Left ventricle myocardium superior (tissue), 1 donor: ENCODE measurements at places on chromosomes 2 and 18. TPM values are rescaled to one million over a fixed set of nuclear protein-coding genes. Genes with fewer than 3 reads are reported as not detected.

- DNase-seq, result no peak
These were observed 74.1 kb downstream of the EMX1 start for GRCh38 chr2:72991439-72991725.

DNA sequence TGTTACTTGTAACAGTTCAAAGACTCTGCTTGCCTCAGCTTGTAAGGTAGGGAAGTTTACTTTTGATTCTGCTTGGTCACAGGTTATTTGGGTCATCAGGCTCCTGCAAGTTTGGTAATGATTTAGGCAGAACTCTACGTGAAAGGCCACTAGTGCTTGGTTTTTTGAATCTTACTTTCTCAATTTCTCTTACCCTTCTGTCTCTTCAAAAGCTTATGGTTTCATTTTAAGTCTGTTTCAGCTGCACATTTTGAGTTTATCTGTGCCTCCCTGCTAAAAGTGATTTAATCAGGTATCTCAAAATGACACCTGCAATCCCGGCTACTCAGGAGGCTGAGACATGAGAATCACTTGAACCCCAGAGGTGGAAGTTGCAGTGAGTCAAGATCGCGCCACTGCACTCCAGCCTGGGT is 26.3 kb upstream of the MOCOS start:
- no peak for DNase-seq

- no peak for DNase-seq
These were observed 715.6 kb downstream of the EPHA4 start for GRCh38 chr2:220856486-220856885.

- no peak for DNase-seq
These were observed 3.3 kb downstream of the TAF1B start for GRCh38 chr2:9846554-9846953.

GRCh38 chr2:102208774-102209173 is 22.0 kb downstream of the IL1RL2 start:
- no peak for DNase-seq

DNA sequence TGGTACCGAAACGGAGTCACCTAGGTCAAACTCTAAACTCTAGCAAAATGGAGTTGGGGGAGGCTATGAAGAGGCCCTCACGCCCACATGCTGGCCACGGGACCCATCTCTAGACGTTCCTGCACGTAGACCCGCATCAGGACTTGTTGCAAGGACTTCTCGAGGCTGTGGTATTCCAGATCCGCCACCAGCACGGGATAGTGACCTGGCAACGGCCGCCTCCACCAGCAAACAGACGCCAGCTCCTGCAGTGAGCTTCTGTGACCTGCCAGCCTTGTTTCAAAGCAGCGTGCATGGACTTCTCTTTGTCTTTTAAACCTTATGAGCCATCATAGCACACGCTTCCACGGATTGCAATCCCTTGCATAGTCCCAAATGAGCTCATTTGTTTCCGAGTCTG is 40.3 kb upstream of the RALBP1 start:
- no peak for DNase-seq

DNA sequence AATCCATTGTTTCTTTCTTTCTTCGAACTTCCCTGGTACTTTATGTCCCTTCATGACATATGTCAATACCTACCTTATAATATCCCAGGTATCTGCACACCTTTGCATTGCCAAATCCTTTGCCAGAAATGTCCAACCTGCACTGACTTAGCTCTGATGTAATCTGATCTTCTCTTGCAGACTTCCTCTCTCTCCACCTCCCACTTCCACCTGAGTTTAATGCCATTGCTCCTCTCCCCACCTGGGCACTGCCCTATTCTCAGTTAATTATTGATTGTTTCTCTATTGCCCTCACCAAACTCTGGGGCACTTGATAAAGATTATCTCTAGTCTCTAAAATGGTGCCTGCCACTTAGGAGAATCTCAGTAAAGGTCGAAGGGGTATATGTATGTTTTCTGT is 23.0 kb downstream of the ARHGAP15 start:
- DNase-seq, result no peak

DNA sequence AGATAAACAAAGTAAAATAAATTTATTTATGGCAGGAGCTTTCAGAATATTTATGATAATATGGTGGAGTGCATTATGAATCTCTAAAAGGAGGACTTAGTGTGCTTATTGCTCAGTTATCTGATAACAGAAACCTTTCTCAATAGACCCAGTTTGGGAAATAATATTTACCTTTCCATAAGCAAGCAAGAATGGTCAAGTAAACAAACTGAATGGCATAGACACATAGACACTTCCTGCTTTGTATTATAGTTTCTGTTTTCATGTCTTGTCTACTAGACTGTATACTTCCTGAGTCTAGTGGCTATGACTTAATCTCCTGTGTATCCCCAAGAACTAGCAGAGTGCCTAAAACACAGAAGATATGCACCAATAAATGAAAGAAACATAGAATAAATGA is 87.8 kb downstream of the UPP2 start:
- no peak for DNase-seq

DNA sequence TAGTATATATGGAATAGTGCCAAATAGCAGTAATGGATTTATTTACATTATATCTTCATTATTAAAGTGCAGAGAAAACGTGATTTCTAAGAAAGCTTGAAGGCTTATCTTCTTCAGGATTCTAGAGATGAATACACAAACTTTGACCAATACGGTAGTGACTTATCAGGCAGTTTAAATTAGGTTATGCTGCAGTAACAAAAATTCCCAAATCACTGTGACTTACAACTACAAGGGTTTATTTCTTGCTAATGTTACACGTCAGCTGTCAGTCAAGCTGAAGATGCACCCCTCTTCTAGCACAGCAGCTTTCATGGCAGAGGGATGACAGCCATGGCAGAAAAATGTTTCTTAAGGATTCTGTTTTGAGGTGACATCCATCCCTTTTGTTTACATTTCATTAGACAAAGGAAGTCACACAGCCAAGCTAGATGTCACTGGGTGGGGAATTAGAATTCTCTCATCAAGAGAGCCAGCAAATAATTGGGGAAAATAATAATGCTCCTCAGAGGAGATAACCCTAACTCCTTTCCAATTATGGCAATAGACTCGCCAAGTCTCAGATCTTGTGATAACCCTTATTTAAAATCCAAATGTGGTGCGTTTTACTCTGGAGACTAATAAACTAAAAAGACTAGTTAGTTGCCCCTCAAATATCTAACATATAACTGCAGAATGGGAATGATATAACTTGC is 268.3 kb upstream of the CYP26B1 start:
- DNase-seq, result no peak

CCBE1 gene
- total RNA-seq, result 0.92 TPM

IL36RN gene
- total RNA-seq, result not detected

NEURL3 gene
- total RNA-seq, result not detected

CCDC74B gene
- 0.64 TPM for total RNA-seq

ANKRD30B gene
- not detected for total RNA-seq

TEX44 gene
- not detected for total RNA-seq
